ENCODE measurements at places on chromosomes 16 and 17.

DNA sequence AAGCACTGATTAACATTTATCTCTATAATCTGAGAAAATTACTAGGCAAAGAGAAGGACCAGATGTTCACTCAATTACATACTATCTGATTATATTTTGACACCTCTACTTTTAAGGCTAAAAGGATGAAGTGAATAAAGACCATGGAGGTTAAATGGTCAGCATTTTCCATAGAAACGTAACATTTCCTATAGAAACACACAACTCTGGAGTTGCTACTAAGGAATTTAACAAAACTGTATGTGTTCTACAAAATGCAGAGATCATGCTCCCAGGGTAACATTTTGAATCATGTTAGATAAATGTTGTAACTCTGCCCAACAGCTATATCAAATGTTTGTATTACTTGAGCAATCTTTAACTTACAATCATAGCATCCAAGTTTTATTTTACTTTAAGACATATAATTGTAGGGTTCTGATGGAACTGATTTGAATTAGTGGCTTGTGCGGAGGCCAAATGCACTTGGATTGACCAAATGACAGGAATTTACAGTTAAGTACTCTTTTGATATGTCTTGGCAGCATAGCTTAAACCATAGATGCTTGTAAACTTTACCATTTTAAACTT lies 97.7 kb downstream of the RPGRIP1L start:
- DNase-seq, result no peak

GRCh38 chr16:88628512-88628974 lies 9.8 kb upstream of the IL17C start:
- DNase-seq, result no peak

DNA sequence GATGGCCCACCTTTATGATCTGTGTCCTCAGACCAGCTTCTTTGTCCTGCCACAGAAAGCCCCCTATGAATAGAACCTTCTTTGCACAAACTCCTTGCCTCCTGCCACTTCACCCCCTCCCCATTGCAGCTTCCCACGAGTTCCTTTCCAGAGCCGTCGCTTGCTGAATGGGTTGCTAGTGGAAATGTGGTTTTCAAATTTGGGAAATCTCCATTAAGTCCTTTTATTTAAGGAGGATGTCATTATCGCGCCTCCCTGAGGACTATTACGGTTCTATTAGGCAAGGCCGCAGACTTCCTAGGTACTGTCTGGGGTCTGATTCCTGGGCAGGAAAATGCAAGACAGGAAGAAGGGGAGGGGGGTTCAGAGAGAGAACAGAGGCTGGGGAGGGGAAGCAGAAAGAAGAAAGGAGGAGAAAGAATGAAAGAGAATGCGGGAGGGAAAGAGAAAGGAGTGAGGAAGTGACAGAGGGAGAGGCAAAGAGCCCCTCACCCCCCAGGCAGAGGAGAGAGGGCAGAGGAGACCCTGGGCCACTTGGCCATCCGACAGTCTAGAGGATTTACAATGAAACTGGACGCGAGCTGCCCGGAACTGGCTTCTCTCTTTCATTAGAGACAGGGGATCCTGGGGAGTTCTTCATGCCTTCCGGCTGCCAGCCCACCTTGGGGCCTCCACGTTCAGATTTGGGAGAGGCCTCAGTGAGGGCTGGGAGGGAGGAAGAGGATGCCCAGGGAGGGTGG lies 31.7 kb upstream of the ETV4 start:
- DNase-seq, result no peak

DNA sequence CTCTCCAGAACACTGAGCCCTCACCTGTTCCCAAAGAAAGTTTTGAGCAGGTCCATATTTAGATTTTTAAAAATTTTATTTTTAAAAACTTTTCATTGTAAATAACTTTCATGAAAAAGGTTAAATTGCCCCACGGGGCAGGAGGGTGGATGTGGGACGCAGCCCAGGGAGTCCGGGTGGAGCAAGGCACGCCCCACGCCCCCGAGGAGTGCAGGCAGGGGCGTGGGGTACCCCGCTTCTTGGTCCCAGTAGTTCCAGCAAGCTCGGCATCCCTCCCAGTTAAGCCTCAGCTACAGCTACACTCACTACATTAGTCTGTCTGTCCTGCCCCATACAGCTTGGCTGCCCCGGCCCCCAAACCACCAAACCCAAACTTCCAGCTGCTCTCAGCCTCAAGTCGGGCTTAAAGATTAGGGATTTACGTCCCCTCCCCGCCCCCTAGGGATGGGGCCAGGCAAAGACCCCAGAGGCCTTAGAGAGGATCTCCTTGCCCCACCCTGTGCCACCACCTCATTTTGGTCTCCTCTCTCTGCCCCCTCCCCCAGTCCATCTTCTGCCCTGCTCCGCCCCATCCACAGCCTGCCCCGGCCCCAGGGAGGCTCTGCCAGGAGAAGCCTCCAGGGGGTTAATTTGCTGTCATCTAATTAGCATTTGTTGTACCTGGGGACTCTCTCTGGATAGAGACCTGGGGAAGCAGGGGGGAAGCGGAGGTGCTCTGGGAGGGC lies 4.6 kb downstream of the FOXJ1 start:
- no peak for DNase-seq

- no peak for DNase-seq
Observed at GRCh38 chr17:33680472-33680871, 387.4 kb upstream of the ASIC2 start.

GRCh38 chr17:79356839-79357447 lies 253.9 kb downstream of the RBFOX3 start:
- no peak for DNase-seq

DNA sequence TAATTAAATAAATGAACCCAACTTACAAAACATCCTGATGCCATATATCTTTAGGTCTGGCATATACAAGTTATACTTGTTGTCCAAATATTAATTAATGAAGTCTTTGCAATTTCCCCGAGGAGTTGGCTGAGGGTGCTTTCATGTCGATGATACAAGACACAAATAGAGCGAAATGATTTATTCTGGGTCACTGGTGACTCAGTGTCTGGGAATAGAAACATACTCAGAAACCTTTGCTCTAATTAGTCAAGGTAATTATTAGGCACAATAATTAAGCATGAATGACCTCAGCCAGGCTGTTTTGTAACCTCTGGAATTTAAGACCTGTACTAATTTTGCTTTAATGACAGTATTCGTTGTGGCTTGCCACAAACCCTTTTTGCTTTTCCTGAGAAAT lies 37.0 kb upstream of the HAPSTR1 start:
- DNase-seq, result no peak

- DNase-seq, result no peak
Observed at GRCh38 chr17:74466111-74466827, at the start of gene CD300A. Gene CD300A, plus strand, starts transcription at chr17:74466634. Its CDS starts 70 bp downstream, at chr17:74466704.

- no peak for DNase-seq
Observed at GRCh38 chr16:77869997-77870813, 81.8 kb downstream of the VAT1L start.

- DNase-seq, result no peak
Observed at GRCh38 chr17:54867634-54868033, 33.0 kb upstream of the TOM1L1 start.

GRCh38 chr17:34484193-34484733 lies 95.1 kb upstream of the TMEM132E start:
- no peak for DNase-seq

GRCh38 chr17:79721993-79722671 lies 8.6 kb upstream of the ENPP7 start:
- DNase-seq, result no peak

- no peak for DNase-seq
Observed at GRCh38 chr17:78950870-78951269, 25.7 kb upstream of the TIMP2 start.

- DNase-seq, result no peak
Observed at GRCh38 chr16:86302421-86303109, 207.8 kb upstream of the FOXF1 start.

DNA sequence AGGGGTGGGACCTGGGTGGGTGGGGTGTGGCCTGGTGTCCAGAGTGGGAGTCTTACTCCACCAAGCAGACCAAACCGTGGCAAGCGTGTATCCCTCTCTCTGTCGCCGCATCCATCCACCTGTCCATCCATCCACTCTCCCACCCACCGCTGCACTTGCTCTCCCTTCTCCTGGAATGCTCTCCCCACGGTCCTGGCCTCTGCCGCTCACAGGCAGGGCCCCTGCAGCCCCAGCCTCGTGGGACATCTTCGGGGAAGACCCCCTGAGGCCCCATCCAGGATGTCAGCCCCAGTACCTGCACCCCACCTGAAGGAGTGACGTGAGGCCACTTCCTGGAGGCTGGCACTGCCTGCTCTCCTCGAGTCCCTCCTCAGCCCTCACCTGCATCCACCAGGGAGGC lies 189.5 kb upstream of the GSE1 start:
- DNase-seq, result no peak

DNA sequence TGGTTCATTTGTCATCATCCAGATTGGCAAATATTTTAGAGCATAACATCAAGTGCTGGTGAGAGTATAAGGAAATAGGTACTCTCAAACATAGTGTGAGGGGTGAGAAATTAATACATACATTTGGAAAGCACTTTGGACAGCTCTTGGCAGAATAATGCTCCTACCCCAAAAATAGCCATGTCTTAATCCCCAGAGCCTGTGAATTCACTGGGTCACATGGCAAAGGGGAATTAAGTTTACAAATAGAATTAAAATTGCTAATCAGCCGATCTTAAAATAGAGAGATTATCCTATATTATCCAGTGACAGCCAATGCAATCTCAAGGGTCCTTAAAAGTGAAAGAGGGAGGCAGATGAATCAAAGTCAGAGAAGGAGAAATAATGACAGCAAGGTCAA lies 38.8 kb upstream of the ANKFN1 start:
- DNase-seq, result no peak

GRCh38 chr17:72935984-72936383 lies 156.5 kb downstream of the SLC39A11 start:
- no peak for DNase-seq

DNA sequence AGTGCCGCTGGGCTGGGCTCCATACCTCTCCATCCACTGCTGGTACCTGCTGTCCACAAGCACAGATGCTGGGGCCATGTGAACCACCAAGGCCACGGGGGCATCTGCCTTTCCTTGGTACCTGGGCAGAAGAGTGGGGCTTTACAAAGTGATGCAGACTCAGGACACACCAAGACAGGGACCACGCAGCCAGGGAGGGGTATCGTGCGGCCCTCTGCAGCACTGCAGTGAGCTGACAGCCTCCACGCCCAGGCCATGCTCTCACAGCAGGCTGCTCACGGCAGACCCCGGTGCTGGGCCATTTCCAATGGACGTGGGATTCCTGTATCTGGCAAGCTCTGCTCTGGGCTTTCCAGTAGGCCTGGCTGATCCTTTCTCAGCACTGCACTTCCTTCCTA lies 14.4 kb downstream of the ELAC2 start:
- DNase-seq, result no peak

GRCh38 chr17:50301891-50302584 lies 27.8 kb downstream of the TMEM92 start:
- no peak for DNase-seq

- no peak for DNase-seq
Observed at GRCh38 chr17:40482722-40483121, 18.7 kb downstream of the TNS4 start.

DNA sequence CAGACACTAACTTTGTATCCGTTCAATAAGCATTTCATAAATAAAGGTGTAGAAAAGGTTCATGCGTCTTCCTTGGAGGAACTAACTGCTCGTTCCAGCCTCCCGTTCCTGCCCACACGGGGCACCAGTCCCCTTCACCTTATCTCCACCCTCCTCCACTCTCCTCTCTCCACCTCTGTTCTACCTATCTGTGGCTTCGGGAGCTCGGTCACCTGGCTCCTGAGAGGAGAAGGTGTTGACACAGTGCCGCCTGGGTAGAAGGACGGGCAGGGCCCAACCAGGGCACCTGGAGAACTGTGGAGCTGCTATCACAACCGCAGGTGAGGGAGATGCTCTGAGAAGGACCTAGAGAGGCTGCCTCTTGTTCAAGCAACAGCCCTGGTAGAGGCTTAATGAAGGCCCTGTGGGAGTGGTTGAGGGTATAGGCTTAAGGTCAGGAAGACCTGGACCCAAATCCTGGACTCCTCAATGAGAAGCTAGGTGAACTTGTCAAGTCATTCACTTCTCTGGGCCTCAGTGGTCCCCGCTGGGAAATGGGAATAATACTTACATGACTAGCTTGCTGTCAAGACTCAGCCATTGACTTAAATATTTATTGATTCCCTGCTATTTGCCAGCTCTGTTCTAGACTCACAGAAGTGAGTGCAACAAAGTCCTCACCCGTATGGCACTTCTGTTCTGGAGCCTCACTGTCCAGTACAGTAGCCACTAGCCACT lies 9.6 kb upstream of the MINK1 start:
- DNase-seq, result no peak

DNA sequence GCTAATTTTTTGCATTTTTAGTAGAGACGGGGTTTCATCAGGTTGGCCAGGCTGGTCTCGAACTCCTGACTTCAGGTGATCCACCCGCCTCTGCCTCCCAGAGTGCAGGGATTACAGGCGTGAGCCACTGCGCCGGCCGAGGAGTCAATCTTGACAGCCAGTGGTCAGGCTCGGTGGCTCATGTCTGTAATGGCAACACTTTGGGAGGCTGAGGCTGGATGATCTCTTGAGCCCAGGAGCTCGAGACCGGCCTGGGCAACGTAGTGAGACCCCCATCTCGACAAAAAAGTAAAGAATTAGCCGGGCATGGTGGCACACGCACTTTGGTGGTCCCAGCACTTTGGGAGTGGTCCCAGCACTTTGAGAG lies 608 bp upstream of the PGS1 start:
- no peak for DNase-seq

GRCh38 chr16:59116744-59117143 lies 382.6 kb upstream of the GOT2 start:
- no peak for DNase-seq

DNA sequence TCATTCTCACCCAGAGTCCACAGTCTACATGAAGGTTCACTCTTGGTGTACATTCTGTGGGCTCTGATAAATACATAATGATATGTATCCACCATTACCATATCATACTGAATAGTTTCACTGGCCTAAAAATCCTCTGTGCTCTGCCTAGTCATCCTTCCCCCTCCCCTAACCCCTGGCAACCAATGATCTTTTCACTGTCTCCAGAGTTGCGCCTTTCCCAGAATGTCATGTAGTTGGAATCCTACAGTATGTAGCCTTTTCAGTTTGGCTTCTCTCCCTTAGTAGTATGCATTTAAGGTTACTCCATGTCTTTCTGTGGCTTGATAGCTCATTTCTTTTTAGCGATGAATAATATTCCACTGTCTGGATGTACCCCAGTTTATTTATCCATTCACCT lies 101.3 kb downstream of the NOG start:
- DNase-seq, result no peak

All from H54 (cell line).